Midbrain (tissue), 1 donor: ENCODE measurements at places on chromosomes 2 and 18.
A peak's percentile ranks its signal among the peaks of the same experiment; 100 is the strongest.

DNA sequence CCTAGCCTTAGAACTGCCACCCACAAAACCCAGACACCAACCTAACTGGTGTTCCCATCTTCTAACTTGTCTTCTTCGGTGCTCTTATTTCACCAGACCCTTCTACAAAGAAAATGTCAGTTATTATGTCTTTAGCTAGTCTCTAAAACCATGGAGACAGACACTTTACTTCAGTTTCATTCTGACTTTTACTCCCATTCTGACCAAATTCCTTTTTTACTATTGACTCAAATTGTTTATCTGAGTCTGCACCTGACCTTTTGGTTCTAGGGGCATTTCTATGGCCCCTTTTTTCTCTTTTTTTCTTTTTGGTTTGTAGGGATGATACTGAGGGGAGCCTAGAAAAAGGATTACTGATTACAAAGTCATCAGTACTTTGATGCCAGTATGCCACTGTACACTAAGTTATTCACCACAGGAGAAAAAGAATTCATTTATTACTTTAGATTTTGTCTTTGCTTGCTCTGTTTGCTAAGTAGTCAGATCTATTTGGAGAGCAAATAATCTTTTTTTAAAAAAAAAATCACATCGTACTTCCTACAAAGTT lies 6.8 kb upstream of the SLC1A4 start:
- no peak for DNase-seq

GRCh38 chr2:170685591-170685990 lies 29.5 kb upstream of the SP5 start:
- no peak for DNase-seq

- no peak for DNase-seq
Observed at GRCh38 chr2:37849911-37850310, 75.2 kb upstream of the RMDN2 start.

DNA sequence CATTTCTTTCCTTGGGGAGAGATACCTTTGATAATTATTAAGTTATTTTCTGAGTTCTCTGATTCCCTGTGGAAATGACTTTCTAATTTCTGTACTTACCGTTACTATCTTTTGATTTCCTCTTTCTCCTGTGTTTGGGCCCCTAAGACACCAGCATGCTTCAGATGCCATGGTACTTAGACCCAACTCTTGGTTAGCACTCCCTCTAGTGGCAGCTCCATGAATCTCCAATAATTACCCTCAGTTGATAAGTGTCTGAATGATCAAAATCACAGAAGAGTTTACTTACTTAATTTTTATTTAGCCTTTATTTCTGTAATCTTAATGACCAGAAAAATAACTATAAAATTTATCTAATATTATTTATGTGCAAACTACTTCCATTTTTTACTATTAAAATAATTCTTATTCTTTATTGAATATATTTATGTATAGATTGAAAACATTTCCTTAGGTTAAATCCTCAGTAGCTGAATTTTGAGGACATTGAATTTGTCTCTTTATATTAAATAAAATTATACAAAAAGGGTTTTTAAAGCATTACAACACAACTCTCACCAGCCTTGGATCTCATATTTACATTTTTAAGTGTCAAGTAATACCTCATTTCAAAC lies 300.4 kb downstream of the KCNS3 start:
- peak; percentile 37 for DNase-seq

- DNase-seq = no peak
Observed at GRCh38 chr2:175187378-175187777, 5.9 kb upstream of the ATP5MC3 start.
